Stromal cell of bone marrow (primary cell): ENCODE measurements at places on chromosomes 2 and 18.

GRCh38 chr2:63046552-63046951, 4.1 kb upstream of the OTX1 start:
- DNase-seq: no peak

DNA sequence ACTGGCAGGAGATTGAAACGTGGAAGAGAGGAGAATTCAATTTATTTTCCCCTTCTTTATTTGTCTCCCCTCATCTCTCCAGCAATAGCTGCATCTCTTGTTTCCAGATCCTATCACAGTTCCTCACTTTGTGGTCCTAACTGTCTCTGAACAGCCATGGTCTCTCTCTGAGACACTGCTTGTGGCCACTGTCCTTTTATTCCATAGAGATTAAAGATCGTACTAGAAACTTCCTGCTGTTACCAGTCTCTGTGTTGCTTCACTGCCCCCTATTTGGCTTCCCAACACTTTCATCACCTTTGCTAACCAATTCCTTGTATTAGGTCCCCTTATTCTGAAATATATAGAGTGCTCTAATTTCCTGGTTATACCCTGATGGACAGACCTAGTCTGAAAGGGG, 48.9 kb upstream of the CAVIN2 start:
- no peak for DNase-seq

DNA sequence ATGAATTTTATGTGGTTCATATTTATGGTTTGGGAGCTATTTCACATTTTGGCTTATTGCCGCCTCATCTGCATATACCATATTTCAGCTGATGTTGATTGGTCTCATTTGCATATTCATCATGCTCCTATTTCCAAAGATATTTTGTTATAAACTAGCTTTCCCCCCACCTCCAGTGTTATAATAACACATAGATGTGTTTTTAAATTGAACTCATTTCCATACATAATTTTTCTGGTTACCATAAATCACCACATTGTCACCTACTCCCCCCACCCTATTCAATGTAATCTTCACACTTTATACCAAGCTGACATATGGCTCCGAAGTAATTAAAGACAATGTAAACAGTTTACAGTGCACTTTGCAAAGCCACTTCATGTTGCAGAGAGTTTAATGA, 101.2 kb downstream of the FSHR start:
- no peak for DNase-seq

DNA sequence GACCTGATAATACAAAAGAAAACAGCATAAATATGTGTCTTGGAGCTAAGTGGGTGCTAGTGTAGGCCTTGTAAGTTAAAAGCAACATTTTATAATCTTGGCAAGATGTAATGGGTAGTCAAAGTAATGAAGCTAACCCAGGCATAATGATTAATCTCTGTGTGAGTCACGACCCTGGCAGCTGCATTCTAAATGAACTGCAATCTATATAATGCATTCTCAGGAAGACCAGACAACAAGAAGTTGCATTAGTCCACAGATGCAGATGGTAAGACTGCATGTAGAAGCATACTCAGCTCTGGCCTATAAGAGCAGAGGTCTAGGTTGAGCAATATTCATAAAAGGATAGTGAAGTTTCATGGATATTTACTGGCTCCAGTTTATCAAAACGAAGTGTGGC, 85.6 kb upstream of the ETAA1 start:
- DNase-seq: no peak

DNA sequence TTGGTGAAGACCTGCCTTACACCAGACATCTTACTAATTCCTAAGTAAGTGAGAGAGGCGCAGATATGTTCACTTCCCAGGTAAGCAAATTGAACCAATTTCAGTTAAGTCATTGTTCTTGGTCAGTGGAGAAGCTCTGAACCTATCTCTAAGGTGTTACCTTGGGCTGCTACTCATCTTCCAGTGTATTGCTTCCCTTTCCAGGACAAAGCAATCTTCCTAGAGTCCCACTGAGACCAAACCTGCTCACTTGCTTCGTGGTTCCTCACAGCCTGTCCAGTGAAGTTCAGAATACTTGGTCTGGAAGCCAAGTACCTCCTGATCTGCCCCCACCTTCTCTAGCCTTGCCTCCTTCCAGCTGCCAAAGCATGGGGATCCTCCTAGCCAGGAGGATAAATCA, 22.5 kb upstream of the GBX2 start:
- no peak for DNase-seq

- no peak for DNase-seq
These were observed 78.0 kb upstream of the DNMT3A start for GRCh38 chr2:25419678-25420242.
